AG04450 (cell line): ENCODE measurements at places on chromosomes 1 and 21.
A peak's percentile ranks its signal among the peaks of the same experiment; 100 is the strongest.

- no peak for DNase-seq
Observed at GRCh38 chr1:58585166-58585565, 8.1 kb upstream of the TACSTD2 start.

DNA sequence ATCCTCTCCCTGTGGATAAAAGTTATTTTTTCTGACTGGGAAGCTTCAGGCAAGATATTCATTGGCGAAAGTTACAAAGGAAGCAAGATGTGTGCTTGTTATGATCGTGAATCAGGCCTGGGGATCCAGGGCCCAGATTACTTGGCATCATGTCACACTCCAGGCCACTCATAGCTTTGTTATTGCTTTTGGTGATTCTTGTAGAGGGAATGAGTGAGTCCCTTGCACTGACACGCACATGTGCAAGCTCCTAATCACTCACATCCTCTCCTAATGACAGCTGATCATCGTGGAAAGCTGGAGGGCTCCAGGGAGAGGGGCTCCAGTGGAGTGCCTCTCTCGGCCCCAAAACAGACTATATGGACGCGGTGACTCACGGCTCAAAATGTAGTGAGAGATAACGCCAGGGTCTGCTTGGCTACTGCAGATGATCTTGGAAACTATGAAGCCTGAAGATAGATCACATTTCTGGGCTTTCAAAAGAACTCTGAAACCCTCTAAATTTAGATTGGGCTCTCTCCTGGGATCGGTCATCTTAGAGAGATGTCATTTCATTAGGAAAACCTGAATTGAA lies 481.1 kb upstream of the USP24 start:
- DNase-seq, result peak; percentile 88

DNA sequence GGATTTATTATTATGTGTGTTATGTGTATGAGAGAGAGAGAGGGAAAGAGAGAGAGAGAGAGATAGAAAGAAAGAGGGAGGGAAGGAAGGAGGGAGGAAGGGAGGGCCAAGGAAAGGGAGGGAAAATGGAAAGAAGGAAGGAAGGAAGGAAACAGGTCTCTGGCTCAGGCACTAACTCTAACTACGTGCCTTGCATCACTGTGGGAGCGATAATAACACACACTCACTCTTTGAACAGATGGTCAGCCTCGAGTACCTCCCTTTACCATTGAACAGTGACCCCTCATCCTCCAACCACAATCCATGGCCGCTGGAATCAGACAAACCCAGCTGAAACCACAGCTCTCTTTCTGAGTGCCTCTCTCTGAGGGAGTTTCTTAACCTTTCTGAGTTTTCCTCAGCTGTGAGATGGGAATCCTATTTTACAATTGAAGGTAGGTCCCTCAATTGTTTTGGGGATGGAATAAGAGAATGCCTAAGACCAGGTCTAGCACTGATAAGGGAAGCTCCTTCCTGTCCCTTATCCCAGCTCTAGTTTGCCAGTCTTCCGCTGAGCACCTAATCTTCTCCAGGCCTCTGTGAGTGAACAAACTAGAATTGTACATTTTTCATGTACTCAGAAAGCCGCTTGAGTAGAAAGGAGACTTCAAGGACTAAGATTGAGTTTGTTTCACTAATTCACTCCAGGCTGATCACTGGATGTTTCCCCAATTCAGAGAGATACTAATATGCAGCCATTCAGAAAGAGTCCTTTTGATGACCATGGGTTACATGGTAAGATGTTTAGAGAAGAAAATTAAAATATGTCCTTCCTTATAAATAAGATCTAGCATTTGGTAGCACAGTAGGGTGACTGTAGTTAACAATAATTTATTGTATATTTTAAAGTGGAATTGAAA lies 62.8 kb downstream of the IRF2BP2 start:
- DNase-seq, result no peak

DNA sequence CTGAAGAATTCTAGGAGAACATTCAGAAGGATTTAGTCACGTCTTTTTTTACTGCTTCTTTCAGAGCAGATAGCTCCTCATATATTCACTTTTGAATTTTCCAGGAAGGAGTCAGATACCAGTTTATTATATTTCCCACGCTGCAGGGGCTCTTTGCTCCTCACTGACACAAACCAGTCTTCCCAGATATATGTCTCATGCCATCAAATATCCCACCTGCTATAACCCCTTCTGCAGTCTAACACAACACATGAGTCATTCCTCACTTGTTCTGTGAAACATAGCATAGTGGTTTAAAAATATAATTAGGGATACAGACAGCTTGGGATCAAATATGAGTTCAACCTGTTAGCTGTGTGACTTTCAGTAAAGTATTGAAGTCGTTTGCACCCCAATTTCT lies 251.7 kb upstream of the DPYD start:
- DNase-seq, result no peak

DNA sequence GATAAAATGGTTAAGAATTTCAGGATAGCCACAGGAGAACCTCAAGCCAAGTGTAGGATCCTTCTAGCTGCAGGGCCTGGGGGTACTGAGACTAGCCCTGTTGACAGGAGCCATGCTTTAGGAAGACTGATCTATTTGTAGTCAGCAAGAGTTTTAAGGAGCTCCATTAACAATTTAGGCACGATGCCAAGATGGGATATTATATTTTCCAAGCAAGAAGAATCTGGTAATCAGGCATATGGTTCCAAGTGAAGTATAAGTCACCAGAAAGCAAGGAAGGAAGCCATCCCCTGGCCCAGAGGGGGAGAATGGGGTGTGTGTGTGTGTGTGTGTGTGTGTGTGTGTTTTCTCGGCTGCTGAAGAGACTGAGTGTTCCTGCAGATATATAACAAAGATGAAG lies 7.0 kb downstream of the IFNAR2 start:
- no peak for DNase-seq

DNA sequence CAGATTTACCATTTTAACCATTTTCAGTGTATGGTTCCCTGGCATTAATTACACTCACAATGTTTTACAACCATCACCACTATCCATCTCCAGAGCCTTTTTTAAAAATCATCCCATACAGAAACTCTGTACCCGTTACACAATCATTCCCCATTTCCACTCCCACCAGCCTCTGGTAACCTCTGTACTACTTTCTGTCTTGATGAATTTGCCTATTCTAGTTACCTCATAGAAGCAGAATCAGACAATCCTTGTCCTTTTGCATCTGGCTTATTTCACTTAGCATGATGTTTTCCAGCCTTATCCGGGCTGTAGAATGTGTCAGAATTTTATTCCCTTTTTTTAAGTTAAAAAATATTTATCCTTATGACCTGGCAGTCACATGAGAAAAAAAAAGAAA lies 33.0 kb downstream of the PGM1 start:
- no peak for DNase-seq

DNA sequence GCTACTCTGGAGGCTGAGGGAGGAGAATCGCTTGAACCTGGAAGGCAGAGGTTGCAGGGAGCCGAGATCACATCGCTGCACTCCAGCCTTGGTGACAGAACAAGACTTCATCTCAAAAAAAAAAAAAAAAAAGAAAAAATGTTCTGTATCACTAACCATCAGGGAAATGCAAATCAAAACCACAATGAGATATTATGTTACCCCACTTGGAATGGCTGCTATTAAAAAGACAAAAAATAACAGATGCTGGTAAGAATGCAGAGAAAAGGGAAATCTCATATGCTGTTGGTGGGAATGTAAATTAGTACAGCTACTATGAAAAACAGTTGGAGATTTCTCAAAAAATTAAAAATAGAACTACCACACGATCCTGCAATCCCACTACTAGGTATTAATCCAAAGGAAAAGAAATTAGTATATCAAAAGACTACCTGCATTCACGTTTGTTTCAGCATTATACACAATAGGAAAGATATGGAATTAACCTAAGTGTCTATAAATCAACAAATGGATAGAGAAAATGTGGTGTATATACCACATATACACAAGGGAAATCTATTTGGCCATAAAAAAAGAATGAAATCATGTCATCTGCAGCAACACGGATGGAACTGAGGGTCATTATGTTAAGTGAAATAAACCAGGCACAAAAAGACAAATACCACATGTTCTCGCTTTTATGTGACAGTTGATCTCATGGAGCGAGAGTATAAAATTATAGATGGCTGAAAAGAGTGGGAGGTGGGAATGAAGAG lies 62.6 kb downstream of the ABL2 start:
- no peak for DNase-seq

DNA sequence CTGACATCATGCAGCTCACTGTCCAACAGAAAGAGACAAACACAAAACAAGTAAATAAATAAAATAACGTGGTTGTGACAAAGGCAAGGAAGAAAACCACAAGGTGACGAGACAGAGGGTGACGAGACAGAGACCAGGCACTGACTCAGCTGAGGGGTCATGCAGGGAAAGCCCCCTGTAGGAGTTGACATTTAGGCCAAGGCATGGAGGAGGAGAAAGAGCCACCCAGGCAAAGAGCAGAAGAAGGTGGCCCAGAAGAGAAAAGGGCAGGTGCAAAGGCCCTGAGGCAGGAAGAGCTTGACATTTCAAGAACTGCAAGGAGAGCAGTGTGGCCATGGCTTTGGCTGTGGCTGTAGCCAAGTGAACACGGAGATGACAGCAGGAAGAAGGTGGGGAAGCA lies 65.1 kb upstream of the ID3 start:
- no peak for DNase-seq

DNA sequence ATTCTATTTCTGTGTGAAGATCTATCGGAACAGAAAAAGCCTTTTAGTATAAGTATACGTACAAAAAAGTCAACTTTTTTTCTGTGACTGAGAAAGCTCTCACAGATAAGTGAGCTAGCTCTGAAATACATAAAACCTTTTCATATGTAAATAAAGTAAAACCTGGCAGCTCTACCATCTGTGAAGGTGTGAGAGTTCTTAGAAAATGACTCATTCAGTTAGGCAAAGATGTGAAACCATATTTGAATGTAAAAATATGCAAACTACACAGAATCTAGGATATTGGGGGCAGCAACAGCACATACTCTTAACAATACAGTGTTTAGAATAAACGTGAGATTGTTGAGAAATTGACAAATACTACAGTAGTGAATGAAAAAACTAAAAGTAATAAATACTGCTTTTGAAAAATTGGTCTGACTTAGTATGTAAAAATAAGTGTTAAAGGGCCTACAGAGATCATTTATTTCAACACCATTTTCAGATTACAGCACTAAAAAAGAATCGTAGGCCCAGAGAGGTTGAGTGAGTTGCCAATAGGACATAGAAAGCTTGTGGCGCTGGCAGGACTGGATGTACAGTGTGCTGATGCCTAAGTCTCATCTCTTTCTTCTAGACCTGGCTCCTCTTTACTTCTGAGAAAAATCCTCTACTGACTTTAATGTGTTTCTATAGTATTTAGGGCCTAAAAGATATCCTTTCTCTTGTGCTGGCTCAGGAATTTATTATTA lies 19.8 kb downstream of the ATP6V1G3 start:
- no peak for DNase-seq

DNA sequence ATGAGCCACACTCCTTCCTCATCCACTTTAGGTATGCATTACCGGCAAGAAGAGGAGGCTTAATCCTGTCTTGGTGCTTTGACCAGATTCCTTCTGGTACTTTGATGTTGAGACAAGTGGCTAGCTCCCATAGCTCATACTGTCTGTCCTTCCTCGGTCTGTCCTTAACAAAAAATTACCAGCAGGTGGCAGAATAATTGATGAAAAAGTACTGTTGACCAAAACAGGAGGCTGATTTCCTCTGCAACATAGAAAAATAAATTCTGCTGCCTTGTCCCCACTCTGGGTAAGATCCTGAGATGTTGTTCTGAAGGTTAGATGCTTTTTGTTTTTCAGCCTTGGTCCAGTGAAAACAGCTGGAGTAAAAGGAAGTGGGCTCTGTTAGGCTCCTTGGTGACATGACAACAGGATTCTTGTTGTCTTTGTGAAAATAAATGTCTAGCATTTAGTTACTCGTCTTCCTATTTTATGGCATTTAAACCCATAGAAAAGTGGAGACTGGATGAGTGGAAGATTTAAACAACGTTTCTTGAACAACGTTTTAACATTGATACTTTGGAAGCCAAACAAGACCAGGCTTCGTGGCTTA lies 11.2 kb upstream of the HJV start:
- no peak for DNase-seq

GRCh38 chr1:215895276-215895675 lies 328.2 kb downstream of the KCTD3 start:
- DNase-seq, result no peak

- DNase-seq, result no peak
Observed at GRCh38 chr1:178352790-178353416, 143.9 kb downstream of the CLEC20A start.

DNA sequence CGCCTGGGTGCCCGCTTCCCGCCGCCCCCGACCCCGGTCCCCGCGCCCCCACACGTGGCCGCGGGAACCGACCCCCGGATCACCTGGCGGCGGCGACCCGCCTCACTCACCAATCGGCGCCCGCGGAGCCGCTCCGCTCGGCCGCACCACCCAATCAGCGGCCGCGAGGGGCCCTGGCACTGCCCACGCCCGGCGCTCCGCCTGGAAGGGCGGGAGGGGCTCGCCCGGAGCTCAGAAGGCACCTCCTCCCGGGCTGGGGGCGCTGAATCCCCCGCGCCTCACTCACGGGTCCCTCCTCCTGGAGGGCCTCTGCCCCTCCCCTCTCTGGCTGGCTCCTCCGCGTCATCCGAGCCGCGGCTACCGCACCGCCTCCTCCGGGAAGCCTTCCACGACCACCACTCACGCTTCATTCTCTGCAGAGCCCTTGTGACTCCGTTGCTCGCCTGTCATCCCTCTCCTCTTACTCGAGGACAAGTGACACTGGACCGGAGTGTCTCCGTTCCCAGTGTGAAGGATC lies 374 bp downstream of the SH2D5 start:
- DNase-seq, result peak; percentile 44

DNA sequence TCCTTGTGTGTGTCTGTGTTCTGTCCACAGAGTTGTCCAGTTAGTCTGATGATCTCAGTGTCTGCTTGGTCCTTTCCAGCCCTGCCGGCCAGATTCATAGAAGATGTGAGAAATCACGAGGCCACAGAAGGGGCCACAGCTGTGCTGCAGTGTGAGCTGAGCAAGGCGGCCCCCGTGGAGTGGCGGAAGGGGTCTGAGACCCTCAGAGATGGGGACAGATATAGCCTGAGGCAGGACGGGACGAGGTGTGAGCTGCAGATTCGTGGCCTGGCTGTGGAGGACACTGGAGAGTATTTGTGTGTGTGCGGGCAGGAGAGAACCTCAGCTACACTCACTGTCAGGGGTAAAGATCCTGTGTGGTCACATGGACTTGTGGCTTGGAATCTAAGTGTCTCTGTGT lies 95.8 kb downstream of the OBSCN start:
- DNase-seq, result no peak

GRCh38 chr1:151418081-151418480 lies 18.7 kb downstream of the PSMB4 start:
- no peak for DNase-seq

- DNase-seq, result no peak
Observed at GRCh38 chr1:94120991-94121390, at the start of gene ABCA4. Gene ABCA4, minus strand, starts transcription at chr1:94121148. Its CDS starts 103 bp downstream, at chr1:94121045.

GRCh38 chr1:56074007-56074651 lies 505.2 kb downstream of the PLPP3 start:
- peak; percentile 78 for DNase-seq

GRCh38 chr1:110888641-110889040 lies 15.7 kb downstream of the CD53 start:
- no peak for DNase-seq

- DNase-seq, result no peak
Observed at GRCh38 chr1:169676001-169676400, 35.4 kb downstream of the SELL start.

GRCh38 chr1:24353292-24353891 lies 34.2 kb downstream of the GRHL3 start:
- DNase-seq, result no peak

GRCh38 chr1:228958121-228958520 lies 222.8 kb downstream of the RHOU start:
- no peak for DNase-seq

- DNase-seq, result no peak
Observed at GRCh38 chr1:229420765-229421164, 13.1 kb downstream of the ACTA1 start.
